CD4-positive, alpha-beta memory T cell (primary cell): ENCODE measurements at places on chromosomes 7 and 10. TPM values are rescaled to one million over a fixed set of nuclear protein-coding genes. Genes with fewer than 3 reads are reported as not detected.

The HOXA9 gene
- not detected for total RNA-seq

GRCh38 chr10:85593226-85593772 is 773.3 kb downstream of the GRID1 start:
- H3K27ac ChIP-seq = no peak overlapping the region
- no peak for DNase-seq
- no peaks in the 10 kb centered on the region for H3K27me3 ChIP-seq

The RASSF4 gene
- total RNA-seq = 1.8 TPM

- H3K4me3 ChIP-seq = no peak overlapping the region
- no peaks in the 10 kb centered on the region for H3K36me3 ChIP-seq
- no peak overlapping the region for H3K27ac ChIP-seq
- H3K27me3 ChIP-seq = no peaks in the 10 kb centered on the region
- H3K4me1 ChIP-seq = peaks cover 33% of the 10 kb centered on the region
- DNase-seq = no peak
Measured at GRCh38 chr10:6082496-6083395, 6.1 kb upstream of the RBM17 start.

The IFIT5 gene
- total RNA-seq = 24.6 TPM

DNA sequence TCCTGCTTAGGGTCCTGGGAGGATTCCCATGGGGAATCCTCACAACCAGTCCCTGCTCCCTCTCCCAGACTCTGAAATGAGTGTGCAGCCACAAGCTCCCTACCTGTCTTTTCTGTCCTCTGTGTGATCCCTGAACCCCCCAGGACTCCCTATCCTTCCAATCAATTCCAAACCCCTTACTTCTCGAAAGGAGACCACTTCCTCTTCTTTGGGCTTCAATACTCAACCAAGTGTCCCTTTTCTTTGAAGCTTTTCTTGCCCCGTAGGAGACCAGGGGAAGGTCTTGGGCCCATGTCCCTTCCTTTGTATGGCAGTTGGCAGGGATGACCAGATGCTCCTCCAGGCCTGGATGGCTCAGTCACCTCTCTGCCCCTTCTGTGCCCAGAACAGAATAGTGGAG is 1.7 kb downstream of the AEBP1 start:
- DNase-seq = no peak
- peaks cover 7% of the 10 kb centered on the region for H3K27me3 ChIP-seq
- H3K4me3 ChIP-seq = no peak overlapping the region
- peaks cover 5% of the 10 kb centered on the region for H3K4me1 ChIP-seq
- H3K27ac ChIP-seq = no peak overlapping the region

- no peaks in the 10 kb centered on the region for H3K36me3 ChIP-seq
- no peaks in the 10 kb centered on the region for H3K27me3 ChIP-seq
- no peak overlapping the region for H3K27ac ChIP-seq
- peaks cover 4% of the 10 kb centered on the region for H3K4me1 ChIP-seq
Measured at GRCh38 chr7:73328696-73329095, 735 bp downstream of the FKBP6 start.

- H3K36me3 ChIP-seq = no peaks in the 10 kb centered on the region
- no peaks in the 10 kb centered on the region for H3K4me1 ChIP-seq
- no peak overlapping the region for H3K27ac ChIP-seq
- no peaks in the 10 kb centered on the region for H3K27me3 ChIP-seq
Measured at GRCh38 chr7:29005829-29006228, 47.7 kb upstream of the TRIL start.

GRCh38 chr7:18590241-18590640 is 94.7 kb downstream of the HDAC9 start:
- no peaks in the 10 kb centered on the region for H3K27me3 ChIP-seq
- H3K36me3 ChIP-seq = no peaks in the 10 kb centered on the region
- no peak for DNase-seq
- no peak overlapping the region for H3K27ac ChIP-seq

The SPDYE5 gene
- total RNA-seq = not detected

The MMD2 gene
- not detected for total RNA-seq

- no peak overlapping the region for H3K4me3 ChIP-seq
- no peak for DNase-seq
- H3K27me3 ChIP-seq = no peaks in the 10 kb centered on the region
Measured at GRCh38 chr7:15345216-15345615, 216.6 kb downstream of the AGMO start.

- no peak overlapping the region for H3K4me3 ChIP-seq
- H3K27ac ChIP-seq = no peak overlapping the region
- no peaks in the 10 kb centered on the region for H3K36me3 ChIP-seq
- no peaks in the 10 kb centered on the region for H3K27me3 ChIP-seq
- peaks cover 4% of the 10 kb centered on the region for H3K4me1 ChIP-seq
Measured at GRCh38 chr7:158952776-158953175, 96.4 kb downstream of the DYNC2I1 start.

The UNC5B gene
- total RNA-seq = not detected

GRCh38 chr7:19106241-19107080 is 11.0 kb downstream of the TWIST1 start:
- H3K4me1 ChIP-seq = no peaks in the 10 kb centered on the region
- H3K27ac ChIP-seq = no peak overlapping the region
- H3K27me3 ChIP-seq = peaks cover 28% of the 10 kb centered on the region
- no peaks in the 10 kb centered on the region for H3K36me3 ChIP-seq

The SBDS gene
- 72.2 TPM for total RNA-seq

The CABCOCO1 gene
- not detected for total RNA-seq

GRCh38 chr7:127252778-127253280 is at the start of gene GRM8:
GRM8 (minus strand) TSS chr7:127252941.
- no peaks in the 10 kb centered on the region for H3K36me3 ChIP-seq
- no peak within 1 kb of the TSS for H3K27ac ChIP-seq
- H3K27me3 ChIP-seq = peaks cover 16% of the 10 kb centered on the region
- peak within 1 kb of the TSS; percentile 64 for H3K4me3 ChIP-seq

- no peak overlapping the region for H3K27ac ChIP-seq
- no peaks in the 10 kb centered on the region for H3K27me3 ChIP-seq
- H3K36me3 ChIP-seq = no peaks in the 10 kb centered on the region
- H3K4me1 ChIP-seq = peaks cover 13% of the 10 kb centered on the region
- no peak for DNase-seq
- H3K4me3 ChIP-seq = no peak overlapping the region
Measured at GRCh38 chr10:132630666-132631337, 93.2 kb downstream of the INPP5A start.

The TMEM248 gene
- total RNA-seq = 96.8 TPM

The HOGA1 gene
- total RNA-seq = not detected

The PIP gene
- total RNA-seq = not detected

GRCh38 chr7:7146837-7147236 is 35.5 kb upstream of the C1GALT1 start:
- no peak overlapping the region for H3K4me3 ChIP-seq
- H3K27ac ChIP-seq = no peak overlapping the region
- no peaks in the 10 kb centered on the region for H3K36me3 ChIP-seq
- DNase-seq = no peak
- H3K27me3 ChIP-seq = no peaks in the 10 kb centered on the region
- H3K4me1 ChIP-seq = peaks cover 6% of the 10 kb centered on the region

The STEAP4 gene
- total RNA-seq = not detected

The GNGT1 gene
- not detected for total RNA-seq

The PAX4 gene
- total RNA-seq = not detected

DNA sequence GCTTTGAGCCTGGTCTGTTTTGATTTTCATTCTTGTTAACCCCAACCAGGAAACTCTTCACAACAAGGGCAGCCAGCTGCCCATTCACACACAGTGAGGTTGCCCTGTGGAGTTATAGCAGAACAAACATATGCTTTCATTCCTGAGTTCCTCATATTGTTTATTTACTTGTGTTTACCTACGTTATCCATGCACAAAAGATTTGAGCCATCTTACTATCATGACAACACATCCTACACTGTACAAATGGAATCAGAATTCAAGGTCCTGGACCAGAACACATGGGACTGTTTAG is 21.7 kb upstream of the BMPER start:
- no peaks in the 10 kb centered on the region for H3K27me3 ChIP-seq
- DNase-seq = no peak
- no peaks in the 10 kb centered on the region for H3K4me1 ChIP-seq
- no peak overlapping the region for H3K27ac ChIP-seq
- no peak overlapping the region for H3K4me3 ChIP-seq
- H3K36me3 ChIP-seq = no peaks in the 10 kb centered on the region

- no peak for DNase-seq
- peaks cover 48% of the 10 kb centered on the region for H3K4me1 ChIP-seq
- H3K36me3 ChIP-seq = no peaks in the 10 kb centered on the region
- no peaks in the 10 kb centered on the region for H3K27me3 ChIP-seq
- H3K27ac ChIP-seq = no peak overlapping the region
Measured at GRCh38 chr10:117360994-117361667, 14.1 kb downstream of the PDZD8 start.

- H3K27ac ChIP-seq = no peak overlapping the region
- H3K4me3 ChIP-seq = no peak overlapping the region
- peaks cover 17% of the 10 kb centered on the region for H3K27me3 ChIP-seq
- H3K36me3 ChIP-seq = no peaks in the 10 kb centered on the region
- no peak for DNase-seq
Measured at GRCh38 chr10:99537086-99537988, 4.6 kb downstream of the NKX2-3 start.

GRCh38 chr7:132328047-132328620 is 248.1 kb downstream of the PLXNA4 start:
- no peaks in the 10 kb centered on the region for H3K36me3 ChIP-seq
- H3K27ac ChIP-seq = no peak overlapping the region
- H3K4me1 ChIP-seq = no peaks in the 10 kb centered on the region
- no peaks in the 10 kb centered on the region for H3K27me3 ChIP-seq
- DNase-seq = no peak

DNA sequence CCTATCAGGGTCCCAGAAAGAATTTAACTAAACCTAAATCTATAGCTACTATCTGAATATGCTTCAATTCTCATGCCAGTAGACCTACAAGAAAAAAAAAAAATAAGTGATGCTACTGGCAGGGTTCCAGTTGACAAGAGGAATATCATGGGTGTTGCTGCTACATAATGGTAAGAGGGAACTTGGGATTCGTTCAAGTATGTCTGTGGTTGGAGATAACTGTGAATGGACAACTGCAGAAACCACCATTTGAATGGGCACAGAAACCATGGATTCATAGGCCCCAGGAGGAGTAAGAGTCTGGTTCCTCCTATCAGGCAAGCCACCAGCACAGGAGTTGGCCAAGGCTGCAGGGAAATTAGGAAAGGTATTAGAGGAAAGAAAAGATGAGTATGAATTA is 287.6 kb upstream of the HGF start:
- DNase-seq = no peak
- H3K27ac ChIP-seq = no peak overlapping the region
- H3K36me3 ChIP-seq = no peaks in the 10 kb centered on the region

DNA sequence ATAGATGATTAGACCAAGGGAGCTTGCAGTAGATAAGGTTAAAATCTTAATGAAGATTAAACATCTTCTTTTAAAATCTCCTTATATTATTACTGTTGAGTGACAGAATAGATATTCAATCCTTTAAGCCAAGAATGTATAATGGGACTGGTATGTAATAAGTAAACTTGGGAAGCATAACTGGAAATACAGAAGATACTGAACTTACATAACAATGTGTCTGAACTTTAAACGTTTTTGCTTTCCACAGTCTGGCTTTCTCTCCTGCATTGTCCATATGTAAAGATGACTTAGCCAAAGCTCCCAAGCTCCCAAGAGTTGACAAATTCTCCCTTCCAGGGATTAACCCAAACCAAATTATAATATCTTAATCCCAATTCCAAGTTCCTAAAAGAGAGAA is 129.8 kb downstream of the KCND2 start:
- H3K27me3 ChIP-seq = no peaks in the 10 kb centered on the region
- H3K27ac ChIP-seq = no peak overlapping the region
- no peaks in the 10 kb centered on the region for H3K36me3 ChIP-seq
- no peak for DNase-seq
- H3K4me3 ChIP-seq = no peak overlapping the region
- no peaks in the 10 kb centered on the region for H3K4me1 ChIP-seq

GRCh38 chr10:16901106-16901505 is 83.9 kb upstream of the RSU1 start:
- no peaks in the 10 kb centered on the region for H3K36me3 ChIP-seq
- no peak overlapping the region for H3K27ac ChIP-seq
- no peaks in the 10 kb centered on the region for H3K27me3 ChIP-seq
- H3K4me3 ChIP-seq = no peak overlapping the region
- DNase-seq = no peak

DNA sequence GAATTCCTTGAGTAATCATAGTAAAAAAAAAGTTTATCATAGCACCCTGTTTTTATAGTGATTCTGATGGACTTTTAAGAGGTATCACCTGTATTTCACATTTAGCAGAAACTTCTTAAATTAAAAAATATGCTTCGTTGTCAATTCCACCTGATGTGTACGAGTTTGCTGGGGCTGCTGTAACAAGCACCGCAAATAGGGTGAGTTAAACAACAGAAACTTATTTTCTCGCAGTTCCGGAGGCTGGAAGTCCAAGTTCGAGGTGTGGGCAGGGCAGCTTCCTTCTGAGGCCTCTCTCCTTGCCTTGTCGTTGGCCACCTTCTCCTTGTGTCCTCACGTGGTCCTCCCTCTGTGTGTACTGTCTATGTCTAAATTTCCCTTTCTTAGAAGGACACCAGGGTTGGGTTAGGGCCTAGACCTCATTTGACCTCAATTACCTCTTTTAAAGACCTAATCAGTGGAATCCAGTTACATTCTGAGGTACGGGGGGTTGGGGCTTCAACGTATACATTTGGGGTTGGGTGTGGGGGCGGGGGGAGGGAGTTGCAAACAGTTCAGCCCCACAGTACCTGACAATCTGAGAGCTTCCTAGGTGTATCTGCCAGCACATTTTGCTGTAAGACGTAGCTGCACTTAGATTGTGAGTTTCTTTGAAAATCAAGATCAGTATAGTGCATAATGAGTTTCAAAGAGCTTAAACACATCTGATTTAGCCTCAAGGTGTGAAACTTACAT is 72.7 kb downstream of the RBM33 start:
- no peak overlapping the region for H3K4me3 ChIP-seq
- H3K27ac ChIP-seq = no peak overlapping the region
- no peak for DNase-seq
- no peaks in the 10 kb centered on the region for H3K27me3 ChIP-seq

GRCh38 chr7:104552102-104552501 is 223.7 kb downstream of the LHFPL3 start:
- H3K4me1 ChIP-seq = no peaks in the 10 kb centered on the region
- DNase-seq = no peak
- no peaks in the 10 kb centered on the region for H3K36me3 ChIP-seq
- H3K27me3 ChIP-seq = no peaks in the 10 kb centered on the region
- no peak overlapping the region for H3K4me3 ChIP-seq

DNA sequence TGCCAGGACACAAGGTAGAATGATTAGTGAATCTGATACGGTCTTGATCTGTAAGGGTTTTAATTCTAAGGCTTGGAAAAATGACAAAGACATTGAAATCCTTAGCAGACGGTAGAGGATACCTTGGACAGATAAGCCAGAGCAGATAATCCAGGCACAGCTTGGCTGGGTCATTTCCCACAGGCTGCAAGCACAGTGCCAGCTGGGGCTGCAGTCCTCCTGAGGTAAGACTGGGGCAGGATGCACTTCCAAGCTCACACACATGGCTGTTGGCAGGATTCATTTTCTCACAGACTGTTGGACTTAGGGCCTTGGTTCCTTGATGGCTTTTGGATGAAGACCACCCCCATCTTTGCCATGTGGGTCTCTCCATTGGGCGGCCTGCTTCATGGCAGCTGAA is 63.2 kb upstream of the BMPER start:
- H3K27ac ChIP-seq = no peak overlapping the region
- no peaks in the 10 kb centered on the region for H3K4me1 ChIP-seq
